ENCODE measurements at places on chromosomes 3 and 15. TPM values are rescaled to one million over a fixed set of nuclear protein-coding genes. Genes with fewer than 3 reads are reported as not detected.

Gene NANOGP8
- not detected for total RNA-seq

Gene C3orf85
- not detected for total RNA-seq

Gene ITIH1
- not detected for total RNA-seq

Gene TGM4
- under 0.01 TPM for total RNA-seq

Gene KLHL40
- not detected for total RNA-seq

Gene P2RY12
- not detected for total RNA-seq

Gene CCDC50
- total RNA-seq, result 85.1 TPM

Gene LRRC57
- total RNA-seq, result 32.3 TPM

Gene ALS2CL
- 1.2 TPM for total RNA-seq

Gene PFN2
- 281 TPM for total RNA-seq

Gene C15orf39
- total RNA-seq, result 8.1 TPM

Gene UROC1
- total RNA-seq, result not detected

Gene SUCNR1
- 0.12 TPM for total RNA-seq

Gene SPTBN5
- total RNA-seq, result 1.7 TPM

Gene SPINK8
- not detected for total RNA-seq

Gene ST3GAL6
- 8.6 TPM for total RNA-seq

Gene IL5RA
- not detected for total RNA-seq

Gene MB21D2
- 8.8 TPM for total RNA-seq

Gene SEMA5B
- total RNA-seq, result not detected
